HCT116 (cell line): ENCODE measurements at places on chromosomes 5 and 9. TPM values are rescaled to one million over a fixed set of nuclear protein-coding genes. Genes with fewer than 3 reads are reported as not detected.

Gene FOXD4
- total RNA-seq = 2.8 TPM

GRCh38 chr9:88953381-88954029 lies 37.8 kb upstream of the S1PR3 start:
- peaks cover 24% of the 10 kb centered on the region for H3K27me3 ChIP-seq
- no peak overlapping the region for H3K27ac ChIP-seq
- peaks cover 4% of the 10 kb centered on the region; the same call in 1 of the 2 replicates for H3K4me1 ChIP-seq
- no peak overlapping the region for H3K4me3 ChIP-seq
- no peak for DNase-seq

Gene PCDHA3
- not detected for total RNA-seq

DNA sequence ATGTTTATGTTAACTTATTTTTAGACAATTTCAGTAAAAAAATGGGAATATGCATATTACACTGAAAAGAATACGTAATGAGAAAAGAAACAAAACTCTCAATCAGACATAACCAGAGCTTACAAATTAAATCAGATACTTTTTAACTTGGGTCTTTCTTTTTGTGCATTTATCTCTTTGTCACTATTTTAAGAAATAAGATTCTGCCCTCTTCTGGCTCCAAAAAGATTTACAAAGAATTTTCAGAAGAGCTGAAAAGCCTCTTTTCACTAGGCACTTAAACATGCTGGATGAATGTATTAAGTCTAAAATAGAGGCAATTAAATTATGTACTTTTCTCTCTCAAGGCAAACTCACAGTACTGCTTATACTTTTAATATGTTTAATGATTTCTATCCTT lies 55.5 kb downstream of the CEP120 start:
- no peak overlapping the region for H3K27ac ChIP-seq
- H3K36me3 ChIP-seq = peaks cover 8% of the 10 kb centered on the region; the same call in 1 of the 2 replicates
- H3K4me1 ChIP-seq = no peaks in the 10 kb centered on the region

DNA sequence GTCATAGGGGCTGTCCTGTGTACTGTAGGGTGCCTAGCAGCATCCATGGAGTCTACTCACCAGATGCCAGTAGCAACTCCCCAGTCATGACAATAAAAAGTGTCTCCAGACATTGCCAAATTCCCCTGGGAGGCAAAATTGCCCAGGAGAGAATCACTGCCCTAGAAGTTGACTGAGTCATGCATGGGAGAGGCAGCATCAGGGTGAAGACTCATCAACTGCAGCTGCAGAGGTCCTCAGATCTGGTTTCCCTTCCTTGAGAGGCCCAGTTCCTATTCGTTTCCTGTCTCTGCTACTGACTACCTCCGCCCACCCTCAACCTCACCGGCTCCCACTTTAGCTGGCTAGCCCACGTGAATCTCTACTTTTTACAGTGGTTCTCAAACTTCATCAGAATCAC lies 88.6 kb upstream of the AGXT2 start:
- H3K27me3 ChIP-seq = peaks cover 5% of the 10 kb centered on the region; the same call in 1 of the 2 replicates
- no peaks in the 10 kb centered on the region for H3K4me1 ChIP-seq
- no peak overlapping the region for H3K4me3 ChIP-seq
- no peaks in the 10 kb centered on the region for H3K36me3 ChIP-seq
- no peak for DNase-seq

DNA sequence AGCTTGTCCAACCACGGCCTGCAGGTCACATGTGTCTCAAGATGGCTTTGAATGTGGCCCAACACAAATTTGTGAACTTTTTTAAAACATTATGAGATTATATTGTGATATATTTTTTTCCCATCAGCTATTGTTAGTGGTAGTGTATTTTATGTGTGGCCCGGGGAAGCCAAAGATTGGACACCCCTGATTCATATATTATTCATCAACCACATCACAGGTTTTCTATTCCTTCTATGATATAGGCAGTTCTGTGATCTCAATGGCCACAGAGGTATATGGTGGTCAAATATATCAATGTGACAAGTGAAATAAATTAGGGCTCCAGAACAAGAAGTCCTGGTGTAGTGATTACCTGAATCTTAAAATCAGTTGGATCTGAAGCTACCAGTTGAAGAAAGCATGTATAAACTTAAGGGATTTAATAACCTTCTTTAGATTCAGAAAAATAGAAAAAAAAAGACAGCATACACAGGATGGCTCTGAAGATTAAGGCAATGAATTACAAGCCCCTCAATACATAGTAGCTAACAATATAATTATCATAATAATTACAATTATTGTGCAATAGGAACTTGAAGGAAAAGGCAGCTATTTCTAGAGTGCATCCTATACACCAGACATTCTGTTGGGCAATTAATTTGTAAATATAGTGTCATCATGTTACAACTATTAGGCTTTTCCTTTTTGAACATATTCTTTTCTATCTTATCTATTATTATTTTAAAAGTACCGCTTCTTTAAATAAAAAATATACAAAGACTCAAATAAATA lies 530.4 kb upstream of the PTPRD start:
- no peaks in the 10 kb centered on the region for H3K4me1 ChIP-seq
- H3K4me3 ChIP-seq = no peak overlapping the region
- DNase-seq = no peak
- no peaks in the 10 kb centered on the region for H3K36me3 ChIP-seq
- no peak overlapping the region for H3K27ac ChIP-seq
- no peaks in the 10 kb centered on the region for H3K27me3 ChIP-seq

Gene GRXCR2
- not detected for total RNA-seq

Gene HTR1A
- not detected for total RNA-seq
